ENCODE measurements at places on chromosomes 3 and 15. TPM values are rescaled to one million over a fixed set of nuclear protein-coding genes. Genes with fewer than 3 reads are reported as not detected.

Gene DPPA2
- total RNA-seq, result not detected

Gene ACY1
- 36.3 TPM for total RNA-seq

Gene PCSK6
- 31.5 TPM for total RNA-seq

Gene SYNM
- total RNA-seq, result 6.7 TPM

Gene GNAT1
- total RNA-seq, result 0.64 TPM

Gene CRTC3
- total RNA-seq, result 50.4 TPM

Gene EPHA6
- total RNA-seq, result not detected

All from suprapubic skin (tissue), 4 donors.